Endodermal cell (in vitro differentiated cells): ENCODE measurements at places on chromosomes 2 and 18.

- DNase-seq: no peak
Observed at GRCh38 chr2:43070676-43071502, 155.5 kb downstream of the ZFP36L2 start.

GRCh38 chr2:211846714-211847113 lies 691.9 kb downstream of the ERBB4 start:
- DNase-seq: no peak

DNA sequence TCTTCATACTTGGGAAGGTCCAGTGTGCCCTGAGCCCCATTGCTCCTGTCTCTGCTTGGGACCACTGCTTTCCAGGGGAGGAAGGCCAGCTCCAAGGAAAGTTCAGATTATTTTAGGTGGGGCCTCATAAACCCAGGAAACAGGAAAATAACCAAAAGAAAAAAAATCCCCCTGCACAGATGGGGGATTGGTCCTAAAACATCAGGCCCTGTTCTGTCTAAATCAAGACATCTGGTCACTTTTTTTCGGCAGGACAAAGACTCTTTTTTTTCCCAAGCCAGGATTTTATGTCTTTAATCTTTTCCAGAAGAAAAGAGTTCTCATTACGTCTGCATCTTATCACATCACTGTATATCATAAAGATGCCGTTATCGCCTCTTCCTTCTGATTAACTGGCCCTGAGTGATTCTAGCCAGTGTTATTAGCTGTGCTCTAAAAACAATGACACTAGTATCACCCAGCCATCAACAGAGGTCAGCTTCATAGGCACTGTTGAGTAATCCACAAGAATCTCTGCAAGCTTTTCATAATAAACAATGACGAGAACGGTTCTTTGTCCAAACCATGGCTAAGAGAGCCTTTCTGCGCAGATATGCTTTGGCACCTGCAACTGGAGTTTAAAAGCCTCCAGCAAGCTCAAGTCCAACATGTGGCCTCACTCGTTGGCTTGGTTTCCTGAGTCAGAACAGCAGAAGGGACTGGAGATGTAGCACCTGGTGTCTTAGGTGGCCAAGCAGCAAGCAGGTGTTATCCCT lies 138.2 kb downstream of the VAPA start:
- DNase-seq: no peak

- DNase-seq: no peak
Observed at GRCh38 chr2:232615339-232615738, 18.1 kb upstream of the EFHD1 start.

DNA sequence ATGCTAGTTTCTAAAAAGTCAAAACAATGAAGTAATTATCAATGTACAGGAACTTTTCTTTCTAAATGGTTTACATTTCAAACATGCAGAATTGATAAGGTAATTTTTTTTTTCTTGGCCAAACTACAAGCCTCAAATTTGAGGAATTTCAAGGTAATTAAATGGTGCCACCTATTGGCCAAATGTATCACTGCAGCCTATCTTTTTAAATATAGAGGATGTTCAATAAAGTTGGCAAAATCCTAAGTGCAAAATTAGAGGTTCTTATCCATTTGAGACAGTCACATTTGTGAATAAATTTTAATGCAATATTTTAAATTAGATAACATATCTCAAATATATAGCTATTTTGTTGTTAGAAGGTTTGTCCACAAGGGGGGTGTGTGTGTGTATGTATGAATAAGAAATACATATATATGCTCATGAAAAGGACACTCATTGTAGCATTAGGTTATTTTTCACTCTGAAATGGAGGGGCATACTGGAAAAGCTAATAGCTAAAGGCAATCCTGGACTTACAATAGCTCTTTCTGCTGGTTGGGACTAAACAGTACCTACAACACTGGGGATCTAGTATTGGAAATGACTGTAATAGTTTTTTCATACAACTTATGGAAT lies 26.2 kb downstream of the MMADHC start:
- no peak for DNase-seq

DNA sequence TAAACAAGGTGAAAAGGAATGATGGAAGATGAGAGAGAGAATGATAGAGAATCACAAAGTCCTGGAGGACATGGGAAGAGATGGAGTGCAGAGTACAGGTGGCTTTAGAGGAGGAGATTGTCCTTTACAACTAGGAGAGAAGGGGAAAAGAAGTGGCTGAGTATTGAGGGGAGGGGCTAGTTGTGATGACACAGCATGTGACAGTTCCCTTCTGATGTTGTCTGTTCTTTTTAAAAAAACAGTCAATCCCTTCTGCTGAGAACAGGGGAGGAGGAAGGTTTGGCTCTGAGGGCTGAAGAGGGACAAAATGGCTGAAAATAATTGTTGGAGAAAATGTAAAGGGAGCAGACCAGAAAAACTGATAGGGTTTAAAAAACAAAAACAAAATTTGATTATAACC lies 44.0 kb downstream of the STEAP3 start:
- peak; percentile 40 for DNase-seq

- DNase-seq: no peak
Observed at GRCh38 chr18:58562999-58563667, 65.8 kb downstream of the ALPK2 start.

- no peak for DNase-seq
Observed at GRCh38 chr18:7190547-7191156, 40.2 kb upstream of the LRRC30 start.

GRCh38 chr2:43461453-43462073 lies 134.3 kb downstream of the THADA start:
- DNase-seq: no peak

- no peak for DNase-seq
Observed at GRCh38 chr2:201983174-201983573, 50.5 kb upstream of the FZD7 start.

DNA sequence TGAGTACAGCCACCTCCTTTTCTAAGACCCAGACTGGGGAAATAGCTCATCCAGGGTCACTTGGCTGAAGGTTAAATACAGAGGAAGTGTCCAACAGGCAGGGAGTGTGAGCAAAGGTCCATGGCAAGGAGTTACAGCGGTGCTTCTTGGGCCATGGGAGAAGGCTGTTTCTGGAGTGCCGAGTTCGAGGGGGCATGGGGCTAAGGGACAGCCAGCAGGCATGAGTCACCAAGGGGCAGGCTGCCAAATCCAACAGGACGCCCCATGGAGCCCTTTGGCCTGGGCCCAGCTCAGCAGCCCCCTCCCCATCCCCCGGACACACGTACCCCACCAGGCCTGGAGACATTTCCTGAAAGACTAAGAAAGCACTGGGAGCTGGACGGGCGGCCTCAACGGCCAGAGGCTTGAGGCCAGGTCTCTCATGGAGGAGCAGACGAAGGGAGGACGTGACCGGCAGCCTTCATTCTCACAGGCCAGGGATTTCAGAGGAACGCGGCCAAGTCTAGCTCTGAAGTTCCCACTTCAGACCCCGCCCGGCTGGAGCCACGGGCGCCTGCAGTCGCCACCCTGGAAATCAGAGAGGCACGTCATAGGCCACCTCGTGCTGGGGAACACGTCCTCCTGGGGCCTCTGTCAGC lies 160.4 kb downstream of the SMAD7 start:
- peak; percentile 28 for DNase-seq

DNA sequence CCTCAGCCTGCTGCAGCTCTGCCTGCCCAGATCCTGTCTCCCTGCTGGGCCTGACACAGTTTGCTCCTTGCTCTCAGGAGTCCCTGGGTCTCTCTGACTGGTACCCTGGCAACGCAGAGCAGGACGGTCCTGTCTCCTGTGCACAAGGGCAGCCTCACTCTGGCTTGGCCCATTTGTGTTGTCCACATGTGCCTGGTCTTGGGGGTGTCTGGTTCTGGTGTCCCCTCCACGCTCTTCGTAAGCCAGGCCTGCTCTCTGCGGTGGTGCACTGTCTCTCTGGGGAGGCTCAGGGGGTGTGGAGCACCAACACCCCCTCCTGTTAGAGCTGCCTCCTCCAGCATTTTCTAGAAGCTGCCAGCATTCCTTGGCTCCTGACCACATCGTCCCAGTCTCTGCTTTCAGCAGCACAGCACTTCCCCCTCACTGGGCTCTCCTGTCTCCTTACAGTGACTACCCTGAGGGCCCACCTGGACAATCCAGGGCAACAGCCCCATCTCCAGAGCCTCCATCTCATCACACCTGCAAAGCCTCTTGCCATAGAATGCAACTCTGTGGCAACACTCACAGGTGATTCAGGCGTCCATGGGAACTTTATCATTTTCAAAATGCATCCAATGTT lies 235.6 kb upstream of the HS6ST1 start:
- DNase-seq: no peak

DNA sequence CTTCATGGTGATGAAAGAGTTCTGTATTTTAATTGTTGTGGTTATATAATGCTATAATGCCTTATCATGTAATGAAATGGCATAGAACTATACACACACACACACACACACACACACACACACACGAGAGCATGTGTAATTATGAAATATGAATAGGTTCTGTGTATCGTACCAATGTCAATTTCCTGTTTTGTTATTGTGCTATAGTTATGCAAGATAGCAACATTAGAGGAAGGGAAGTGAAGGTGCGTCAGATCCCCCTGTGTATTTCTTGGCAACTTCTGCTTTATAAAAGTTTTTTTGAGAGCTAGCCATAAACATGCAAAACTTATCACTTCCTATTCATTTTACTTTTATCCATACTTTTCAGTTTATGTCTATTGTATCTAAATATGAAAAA lies 60.7 kb upstream of the ARHGAP15 start:
- DNase-seq: no peak

- DNase-seq: no peak
Observed at GRCh38 chr2:37625796-37626571, 45.5 kb downstream of the CDC42EP3 start.

GRCh38 chr2:118050974-118051373 lies 37.1 kb upstream of the CCDC93 start:
- DNase-seq: no peak

DNA sequence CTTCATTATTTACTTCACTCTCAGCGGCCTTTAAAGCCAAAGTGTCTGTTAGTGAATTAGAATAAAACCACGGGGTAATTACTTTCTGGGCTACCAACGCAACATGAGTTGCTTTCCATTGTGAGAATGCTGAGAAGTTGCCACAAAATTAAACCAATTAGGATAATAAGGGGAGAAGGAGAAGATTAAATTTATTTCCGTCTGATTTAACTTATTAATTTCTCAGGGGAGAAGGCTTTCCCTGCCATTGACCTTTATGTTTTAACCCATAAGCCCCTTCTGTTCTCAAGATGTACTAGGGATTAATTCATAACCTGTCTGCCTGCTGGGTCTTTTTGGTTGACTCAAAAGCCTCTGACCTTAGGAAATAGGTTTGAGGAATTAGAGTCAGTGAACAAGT lies 42.3 kb upstream of the IGFBP5 start:
- DNase-seq: no peak

GRCh38 chr18:68640861-68641260 lies 74.0 kb downstream of the TMX3 start:
- no peak for DNase-seq

DNA sequence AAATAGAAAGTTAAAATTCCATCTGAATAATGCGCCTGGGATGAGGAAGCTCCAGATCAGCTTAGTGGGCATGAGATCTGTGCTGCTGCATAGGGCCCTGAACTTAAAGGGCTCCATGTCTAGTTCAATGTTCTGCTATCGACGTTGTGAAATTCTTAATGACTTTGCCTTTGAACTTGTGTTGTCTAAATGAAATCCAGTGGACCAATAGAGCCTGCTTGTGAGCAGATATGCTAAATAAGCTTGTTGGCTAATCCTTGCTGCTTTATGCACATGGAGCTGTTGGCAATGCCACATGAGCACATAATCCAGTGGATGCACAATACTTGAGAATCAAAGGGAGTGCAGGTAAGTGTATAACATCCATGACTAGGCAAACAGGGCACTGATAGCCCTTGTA lies 228.6 kb downstream of the TNS1 start:
- no peak for DNase-seq

DNA sequence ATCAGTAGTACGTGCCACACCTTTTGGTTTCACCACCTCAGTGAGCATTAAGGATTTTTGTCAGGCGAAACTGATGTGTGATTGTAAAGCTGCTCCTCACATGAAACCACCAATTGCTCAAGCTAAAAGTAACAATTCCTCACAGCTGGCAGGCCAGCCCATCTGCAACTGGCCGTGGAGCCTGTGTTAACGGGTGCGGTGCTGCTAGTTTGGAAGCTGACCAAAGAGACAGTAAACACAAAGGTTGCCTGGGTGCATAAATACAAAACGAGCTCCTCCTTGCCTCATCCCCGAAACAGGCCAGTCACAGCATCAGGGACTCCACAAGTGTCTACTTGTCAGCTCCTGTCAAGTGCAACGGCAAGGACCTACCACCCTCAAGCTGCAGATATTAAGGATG lies 32.0 kb downstream of the LGALSL start:
- DNase-seq: peak; percentile 35
